ENCODE measurements at places on chromosomes 13 and 19.
A peak's percentile ranks its signal among the peaks of the same experiment; 100 is the strongest.

- H3K36me3 ChIP-seq: no peaks in the 10 kb centered on the region
- peaks cover 2% of the 10 kb centered on the region for H3K27me3 ChIP-seq
- no peak overlapping the region for H3K27ac ChIP-seq
- peaks cover 11% of the 10 kb centered on the region for H3K4me1 ChIP-seq
- no peak for DNase-seq
These were observed 2.3 kb downstream of the SSBP4 start for GRCh38 chr19:18421371-18421959.

DNA sequence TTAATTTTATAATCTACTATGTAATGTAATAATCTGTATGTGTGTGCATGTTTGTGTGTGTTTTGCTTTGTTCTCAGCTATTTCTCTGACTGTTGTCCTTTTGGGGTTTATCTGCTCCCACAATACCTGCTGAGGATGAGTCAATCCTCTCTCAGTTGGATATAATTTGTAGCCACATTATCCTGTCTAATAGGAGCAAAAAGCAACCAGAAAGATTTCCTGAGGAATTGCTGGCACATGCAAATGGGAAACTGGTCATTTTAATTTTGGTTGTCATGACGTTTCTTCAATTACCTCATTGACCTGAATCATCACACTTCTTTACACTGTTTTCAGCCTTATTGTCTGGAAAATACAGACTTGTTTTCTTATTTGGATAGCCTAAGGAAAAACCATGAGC is 488.4 kb downstream of the KLF5 start:
- no peak for DNase-seq
- no peaks in the 10 kb centered on the region for H3K36me3 ChIP-seq
- no peaks in the 10 kb centered on the region for H3K4me1 ChIP-seq

DNA sequence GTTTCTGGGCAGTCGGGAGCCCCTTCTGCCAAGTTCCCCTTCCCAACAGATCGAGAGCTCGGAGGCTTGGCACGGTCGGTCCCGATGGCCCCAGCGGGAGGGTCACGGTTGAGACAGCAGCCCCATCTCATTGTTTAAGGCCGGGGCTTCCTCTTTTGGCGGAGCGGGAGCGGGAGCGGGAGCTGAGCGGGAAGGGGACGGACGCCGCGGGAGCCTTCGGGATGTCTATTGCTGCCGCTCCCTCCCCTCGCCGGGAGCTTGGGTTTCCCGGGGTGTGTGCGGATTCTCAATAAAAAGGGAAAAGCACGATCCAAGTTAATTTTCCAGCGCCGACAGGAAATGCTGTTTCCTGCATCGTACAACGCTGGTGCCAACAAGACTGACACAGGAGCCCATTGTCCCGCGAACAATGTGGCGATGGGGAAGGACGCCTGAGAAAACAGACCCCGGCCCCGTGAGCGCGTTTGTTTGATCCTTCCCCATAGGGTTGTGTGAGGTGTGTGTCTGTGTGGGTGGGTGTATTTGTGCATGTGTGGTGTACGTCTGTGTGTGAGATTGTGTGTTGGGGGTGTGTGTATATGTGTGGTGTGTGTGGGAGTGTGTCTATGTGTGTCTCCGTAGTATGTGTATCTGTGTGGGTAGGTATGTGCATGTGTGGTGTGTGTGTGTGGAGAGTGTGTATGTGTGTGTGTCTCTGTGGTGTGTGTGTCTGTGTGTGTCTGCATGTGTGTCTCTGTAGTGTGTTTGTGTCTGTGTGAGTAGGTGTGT is 36.3 kb upstream of the FLT1 start:
- no peaks in the 10 kb centered on the region for H3K36me3 ChIP-seq
- DNase-seq: no peak
- H3K4me1 ChIP-seq: peaks cover 6% of the 10 kb centered on the region
- peak overlapping the region; percentile 40 for H3K4me3 ChIP-seq
- peaks cover 3% of the 10 kb centered on the region for H3K27me3 ChIP-seq

DNA sequence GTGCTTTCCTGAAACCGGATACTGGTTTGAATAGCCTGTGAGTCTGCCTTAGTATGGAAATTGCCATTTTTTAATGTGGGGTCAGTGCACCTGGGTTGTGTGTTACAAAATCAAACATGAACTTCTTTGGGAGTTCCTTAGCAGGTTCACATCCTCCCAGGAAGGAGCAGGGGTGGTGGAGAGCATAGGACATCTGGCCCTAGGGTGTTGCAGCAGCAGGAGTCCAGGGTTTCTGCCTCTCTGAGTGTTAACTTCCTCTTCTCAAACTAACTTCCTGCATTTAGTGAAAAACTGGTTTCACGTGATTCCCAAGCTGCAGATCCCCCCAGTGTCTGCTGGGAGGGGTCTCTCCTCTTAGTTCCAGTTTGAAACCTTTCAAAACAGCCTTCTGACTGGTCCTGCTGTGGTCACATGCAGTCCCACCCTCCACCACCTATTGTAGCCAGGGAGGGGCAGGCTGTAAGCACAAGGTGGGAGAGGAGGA is 7.2 kb downstream of the RNASEH2B start:
- H3K4me3 ChIP-seq: no peak overlapping the region
- no peak overlapping the region for H3K27ac ChIP-seq
- no peaks in the 10 kb centered on the region for H3K36me3 ChIP-seq
- H3K27me3 ChIP-seq: no peaks in the 10 kb centered on the region

- H3K36me3 ChIP-seq: 0 out of 2 replicates have a peak, but pooled peaks cover 4% of the 10 kb centered on the region
- no peaks in the 10 kb centered on the region for H3K27me3 ChIP-seq
- H3K4me3 ChIP-seq: peak overlapping the region; percentile 27
- H3K4me1 ChIP-seq: peaks cover 2% of the 10 kb centered on the region
- DNase-seq: peak; percentile 94
These were observed 15.7 kb upstream of the B3GNT3 start for GRCh38 chr19:17778968-17779929.

- no peak for DNase-seq
- peaks cover 17% of the 10 kb centered on the region for H3K27me3 ChIP-seq
- H3K27ac ChIP-seq: no peak overlapping the region
- peak overlapping the region; percentile 49 for H3K4me3 ChIP-seq
These were observed 495 bp downstream of the DCLK1 start for GRCh38 chr13:36130552-36131221.

All from iPS DF 6.9 (cell line).